ENCODE measurements at places on chromosomes 3 and 15.

GRCh38 chr3:175865724-175866123 lies 1006.6 kb downstream of the NAALADL2 start:
- no peak for DNase-seq

DNA sequence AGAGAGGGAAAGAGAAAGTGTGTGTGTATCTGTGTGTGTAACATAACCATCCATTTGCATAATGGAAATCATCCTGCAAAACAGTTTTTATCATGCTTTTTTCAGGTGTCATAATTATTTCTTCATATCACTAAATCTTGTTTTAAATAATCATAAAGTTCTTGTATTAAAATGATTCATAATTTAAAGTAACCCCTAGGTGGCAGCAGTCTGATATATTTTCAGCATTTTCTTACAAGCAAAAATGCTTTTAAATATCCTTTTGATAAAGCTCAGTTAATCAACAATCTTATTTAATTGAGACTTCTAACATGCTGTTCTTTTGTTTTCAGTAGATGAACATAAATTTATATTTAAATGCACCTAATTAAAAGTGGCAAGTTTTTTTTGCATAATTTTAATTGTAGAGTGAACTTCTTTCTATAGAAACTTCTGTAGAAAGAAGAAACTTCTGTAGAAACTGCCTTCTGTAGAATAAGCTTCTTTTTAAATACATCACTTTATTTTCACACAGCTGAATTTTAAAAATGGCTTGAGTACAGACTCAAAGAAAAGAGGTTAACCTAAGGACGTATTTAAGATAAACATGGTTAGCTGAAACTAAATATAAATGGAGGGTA lies 72.5 kb downstream of the OPA1 start:
- no peak for DNase-seq

GRCh38 chr15:80832686-80833085 lies 53.5 kb downstream of the CEMIP start:
- DNase-seq, result no peak

GRCh38 chr3:167705840-167706239 lies 28.9 kb downstream of the PDCD10 start:
- DNase-seq, result no peak

GRCh38 chr3:25916321-25916720 lies 126.4 kb downstream of the OXSM start:
- DNase-seq, result no peak
